Gastroesophageal sphincter (tissue), 4 donors: ENCODE measurements at places on chromosomes 12 and 14. TPM values are rescaled to one million over a fixed set of nuclear protein-coding genes. Genes with fewer than 3 reads are reported as not detected.

Gene PLEKHD1
- total RNA-seq = 0.08 TPM

Gene TAPBPL
- total RNA-seq = 14.0 TPM

Gene CLEC7A
- 9.0 TPM for total RNA-seq

DNA sequence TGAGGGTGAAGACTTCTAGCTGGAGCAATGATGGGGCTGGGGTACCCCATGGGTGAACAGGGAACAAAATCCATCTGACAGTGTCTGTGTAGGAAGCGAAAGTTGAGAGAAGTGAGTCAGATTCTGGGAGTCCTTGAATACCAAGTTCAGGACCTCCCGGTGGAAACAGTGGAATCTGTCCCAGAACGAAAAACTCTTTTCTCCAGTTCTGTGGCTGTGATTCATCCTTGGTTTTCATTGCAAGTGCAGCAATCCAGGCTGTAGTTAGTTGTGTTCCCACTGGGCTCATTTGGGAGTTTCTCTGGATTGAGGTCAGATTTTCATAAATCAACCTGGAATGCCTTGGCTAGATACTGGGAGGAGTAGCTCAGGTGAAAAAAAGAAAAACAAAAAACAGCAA is 120.7 kb downstream of the C12orf75 start:
- ATAC-seq = no peak

Gene PPFIA2
- 25.2 TPM for total RNA-seq

- ATAC-seq = no peak
Observed at GRCh38 chr12:18886962-18887361, 149.0 kb downstream of the CAPZA3 start.

- no peak for ATAC-seq
Observed at GRCh38 chr12:72521326-72521725, 249.2 kb downstream of the TRHDE start.

- no peak for ATAC-seq
Observed at GRCh38 chr14:45332360-45332988, 79.5 kb upstream of the MIS18BP1 start.

Gene OAS2
- total RNA-seq = 6.5 TPM

GRCh38 chr12:82414044-82414443 is 55.7 kb downstream of the METTL25 start:
- no peak for ATAC-seq

DNA sequence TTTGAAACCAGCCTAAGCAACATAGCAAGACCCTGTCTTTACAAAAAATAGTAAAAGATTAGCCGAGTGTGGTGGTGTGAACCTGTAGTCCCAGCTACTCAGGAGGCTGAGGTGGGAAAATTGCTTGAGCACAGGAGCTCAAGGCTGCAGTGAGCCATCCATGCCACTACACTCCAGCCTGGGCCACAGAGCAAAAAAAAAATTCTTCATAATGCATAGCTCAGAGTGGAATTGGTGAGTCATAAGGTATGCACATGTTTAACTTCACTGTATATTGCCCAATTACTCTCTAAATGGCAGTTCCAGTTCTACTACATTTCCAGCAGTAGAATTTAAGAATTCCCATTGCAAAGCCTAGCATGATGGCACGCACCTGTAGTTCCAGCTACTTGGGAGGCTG is 26.8 kb upstream of the CLIP1 start:
- ATAC-seq = no peak

Gene IL31
- total RNA-seq = not detected

- ATAC-seq = no peak
Observed at GRCh38 chr14:72682188-72682587, 211.7 kb downstream of the DPF3 start.

- no peak for ATAC-seq
Observed at GRCh38 chr12:130602251-130602650, 113.8 kb downstream of the RIMBP2 start.

DNA sequence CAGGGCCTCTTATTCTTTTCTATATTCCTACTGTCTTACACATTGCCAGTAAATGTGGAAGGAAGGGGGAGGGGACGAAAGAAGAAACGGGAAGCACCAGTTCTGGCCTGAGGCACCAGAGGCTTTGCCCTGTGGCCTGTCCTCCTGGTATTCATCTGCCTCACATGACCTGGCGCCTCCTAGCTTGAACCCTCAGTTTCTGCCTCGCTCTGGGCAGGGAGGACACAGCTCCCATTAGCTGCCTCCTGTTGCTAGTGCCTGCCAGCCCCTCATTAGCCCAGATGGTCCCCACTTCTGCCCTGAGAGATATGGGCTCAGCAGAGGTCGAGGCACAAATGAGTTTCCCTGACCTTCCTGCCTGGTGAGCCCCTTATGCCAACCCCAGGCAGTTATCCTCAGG is 3.0 kb upstream of the PLEKHG6 start:
- peak; percentile 42 for ATAC-seq

Gene CMA1
- not detected for total RNA-seq

Gene GALNT9
- total RNA-seq = not detected

DNA sequence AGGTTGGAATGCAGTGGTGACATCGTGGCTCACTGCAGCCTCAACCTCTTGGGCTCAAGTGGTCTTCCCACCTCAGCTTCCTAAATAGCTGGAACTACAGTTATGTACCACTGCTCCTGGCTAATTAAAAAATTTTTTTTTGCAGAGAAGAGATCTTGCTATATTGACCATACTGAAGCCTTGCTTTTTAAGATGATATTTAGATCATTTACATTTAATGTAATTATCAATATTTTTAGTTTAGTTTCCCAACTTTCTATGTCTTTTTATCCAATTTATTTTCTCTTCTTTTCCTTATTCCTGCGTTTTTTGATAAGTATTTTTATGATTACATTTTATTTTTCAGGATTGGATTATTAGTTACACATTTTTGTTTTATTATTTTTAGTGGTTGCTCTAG is 340.1 kb downstream of the APAF1 start:
- no peak for ATAC-seq

DNA sequence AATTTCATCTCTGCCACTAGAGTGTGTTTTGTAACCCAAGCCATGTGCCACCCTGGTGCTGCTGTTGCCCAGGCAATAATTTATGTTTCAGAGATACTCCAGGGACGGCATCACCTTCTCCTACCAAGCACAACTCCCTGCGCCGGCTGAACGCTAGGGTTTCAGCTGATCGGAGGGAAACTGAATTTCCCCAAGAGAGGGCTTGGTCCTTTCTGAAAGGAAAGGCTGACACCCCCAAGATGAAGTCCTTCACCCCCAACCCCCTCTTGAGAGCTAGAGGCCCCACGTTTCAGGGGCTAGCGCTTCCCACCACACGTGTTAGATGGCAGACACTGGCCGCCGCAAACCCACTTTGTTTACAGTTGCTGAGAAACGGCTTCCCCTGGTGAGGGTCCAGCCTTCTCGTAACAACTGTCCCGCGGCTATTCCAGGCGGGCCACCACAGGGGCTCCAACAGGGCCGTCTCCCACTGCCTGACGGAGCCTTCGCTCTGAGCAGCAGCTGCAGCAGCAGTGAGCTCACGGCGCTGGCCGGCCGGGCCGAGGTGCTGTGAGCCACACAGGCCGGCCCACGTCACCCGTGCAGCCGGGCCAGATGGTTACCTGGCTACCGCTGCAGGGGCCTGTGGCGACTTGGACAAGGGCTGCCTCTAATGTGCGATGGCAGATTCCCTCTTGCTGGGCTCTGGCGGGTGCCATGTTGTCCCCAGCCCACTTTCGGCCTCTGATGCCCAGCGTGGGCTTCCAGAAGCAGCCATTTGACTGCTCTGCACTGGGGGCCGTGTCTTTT is 66.4 kb downstream of the TESC start:
- peak; percentile 48 for ATAC-seq

DNA sequence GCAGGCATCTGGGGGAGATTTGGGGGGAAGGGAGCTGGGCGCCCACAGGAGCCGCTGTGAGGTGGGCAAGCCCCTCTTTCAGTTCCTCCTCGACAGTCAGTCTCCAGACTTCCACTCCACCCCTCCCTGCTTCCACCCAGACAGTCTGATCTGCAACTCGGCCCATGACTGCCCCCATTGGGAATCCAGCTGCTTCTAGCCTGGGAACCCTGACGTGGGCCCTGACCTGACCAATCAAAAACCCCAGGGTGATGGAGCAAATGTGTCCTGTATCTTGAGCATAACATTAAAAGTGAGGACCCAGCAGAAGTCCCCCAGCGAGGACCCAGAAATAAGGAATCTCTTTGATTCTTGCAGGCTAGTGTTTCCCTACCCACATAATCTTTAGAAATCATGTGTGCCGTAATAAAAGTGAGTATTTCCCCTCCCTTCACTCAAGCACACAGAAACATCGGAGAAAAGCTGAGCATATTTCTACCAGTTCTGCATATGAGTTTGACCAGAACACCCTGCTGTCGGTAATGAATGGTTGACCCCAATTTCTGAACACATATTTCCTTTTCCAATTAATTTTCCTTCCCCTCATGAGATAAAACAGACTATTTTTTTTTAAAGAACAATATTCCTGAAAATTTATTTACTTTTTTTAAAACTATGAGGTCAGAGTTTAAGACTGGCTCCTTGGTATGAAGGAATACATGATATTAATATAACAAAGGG is 6.4 kb downstream of the SSH1 start:
- ATAC-seq = peak; percentile 12

Gene CELA1
- total RNA-seq = not detected

GRCh38 chr12:34126239-34126641 is 103.9 kb downstream of the ALG10 start:
- no peak for ATAC-seq
